ENCODE measurements at places on chromosomes 2 and 18.

DNA sequence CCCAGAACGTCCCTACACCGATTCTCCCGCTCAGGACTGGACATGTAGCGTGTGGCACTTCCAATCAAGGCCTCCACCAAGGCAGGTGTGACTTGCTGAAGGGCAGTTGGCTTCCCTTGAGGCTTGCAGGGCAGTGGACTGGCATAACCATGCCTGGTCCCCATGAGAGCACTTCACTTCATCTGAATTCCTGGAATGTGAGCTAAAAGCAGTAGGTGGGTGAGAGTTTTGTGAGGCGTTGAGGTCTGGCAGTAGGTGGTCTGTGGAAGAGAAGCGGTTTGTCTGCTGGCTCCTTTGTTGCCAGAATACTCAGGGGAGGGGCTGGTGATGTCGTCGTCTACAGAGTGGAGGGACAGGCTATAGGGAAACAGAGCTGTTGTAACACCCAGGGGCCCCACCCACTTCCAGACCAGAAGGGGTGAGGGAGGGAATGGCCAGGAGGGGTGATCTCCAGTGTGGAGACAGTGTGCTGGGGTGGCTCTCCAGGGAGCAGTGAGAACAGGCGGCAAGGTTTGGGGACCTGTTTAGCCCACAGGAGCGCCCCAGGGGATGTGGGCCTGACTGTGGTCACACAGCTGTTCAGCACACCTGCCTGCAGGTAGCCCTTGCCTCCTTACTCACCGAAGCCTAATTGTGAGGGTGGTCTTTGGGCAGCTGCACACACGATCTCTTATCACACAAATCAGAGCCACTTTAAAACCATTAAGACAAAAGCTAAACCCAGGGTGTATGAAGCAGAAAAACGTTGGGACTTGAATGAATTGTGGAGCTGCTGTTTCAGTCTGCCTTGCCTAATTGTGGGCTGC is 21.5 kb upstream of the ALKAL2 start:
- no peaks in the 10 kb centered on the region for H3K4me1 ChIP-seq
- H3K4me3 ChIP-seq = no peak overlapping the region
- no peaks in the 10 kb centered on the region for H3K36me3 ChIP-seq
- H3K27ac ChIP-seq = no peak overlapping the region

GRCh38 chr2:177598326-177599138 is 206.0 kb downstream of the AGPS start:
- H3K36me3 ChIP-seq = no peaks in the 10 kb centered on the region
- H3K4me3 ChIP-seq = no peak overlapping the region
- H3K27ac ChIP-seq = no peak overlapping the region
- peaks cover 7% of the 10 kb centered on the region for H3K27me3 ChIP-seq

GRCh38 chr2:178068823-178069454 is 3.6 kb downstream of the PDE11A start:
- peaks cover 11% of the 10 kb centered on the region for H3K4me1 ChIP-seq
- DNase-seq = no peak
- no peak overlapping the region for H3K4me3 ChIP-seq
- H3K27ac ChIP-seq = no peak overlapping the region

- no peaks in the 10 kb centered on the region for H3K4me1 ChIP-seq
- H3K4me3 ChIP-seq = no peak overlapping the region
- no peak overlapping the region for H3K27ac ChIP-seq
- H3K36me3 ChIP-seq = peaks cover 1% of the 10 kb centered on the region
- no peak for DNase-seq
- H3K27me3 ChIP-seq = no peaks in the 10 kb centered on the region
Observed at GRCh38 chr2:205078762-205079161, 533.5 kb downstream of the PARD3B start.

DNA sequence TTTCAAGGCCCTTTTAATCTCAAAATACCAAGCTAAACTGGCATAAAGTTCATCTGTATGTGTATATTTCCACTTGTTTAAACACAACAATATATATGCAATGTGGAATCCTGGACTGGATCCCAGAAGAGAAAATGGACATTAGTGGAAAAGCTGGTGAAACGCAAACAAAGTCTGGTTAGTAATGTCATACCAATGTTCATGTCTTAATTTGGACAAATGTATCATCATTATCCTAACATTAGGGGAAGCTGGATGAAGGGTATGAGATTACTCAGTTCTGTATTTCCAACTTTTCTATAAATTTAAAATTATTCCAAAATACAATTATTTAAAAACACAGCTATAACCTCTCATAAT is 3.8 kb downstream of the SP3 start:
- DNase-seq = no peak
- H3K27ac ChIP-seq = no peak overlapping the region
- H3K36me3 ChIP-seq = peaks cover 35% of the 10 kb centered on the region
- H3K4me1 ChIP-seq = peaks cover 61% of the 10 kb centered on the region
- H3K4me3 ChIP-seq = peak overlapping the region; percentile 76

- no peaks in the 10 kb centered on the region for H3K4me1 ChIP-seq
- no peak overlapping the region for H3K27ac ChIP-seq
- no peak for DNase-seq
Observed at GRCh38 chr2:105652014-105652796, 92.5 kb upstream of the NCK2 start.

- no peak overlapping the region for H3K4me3 ChIP-seq
- no peak for DNase-seq
- no peaks in the 10 kb centered on the region for H3K4me1 ChIP-seq
- peaks cover 16% of the 10 kb centered on the region for H3K27me3 ChIP-seq
- H3K36me3 ChIP-seq = no peaks in the 10 kb centered on the region
Observed at GRCh38 chr2:221200184-221200839, 371.8 kb downstream of the EPHA4 start.

- H3K36me3 ChIP-seq = peaks cover 4% of the 10 kb centered on the region
- no peak overlapping the region for H3K27ac ChIP-seq
- peaks cover 19% of the 10 kb centered on the region for H3K27me3 ChIP-seq
Observed at GRCh38 chr2:134609924-134610513, 108.8 kb downstream of the TMEM163 start.

DNA sequence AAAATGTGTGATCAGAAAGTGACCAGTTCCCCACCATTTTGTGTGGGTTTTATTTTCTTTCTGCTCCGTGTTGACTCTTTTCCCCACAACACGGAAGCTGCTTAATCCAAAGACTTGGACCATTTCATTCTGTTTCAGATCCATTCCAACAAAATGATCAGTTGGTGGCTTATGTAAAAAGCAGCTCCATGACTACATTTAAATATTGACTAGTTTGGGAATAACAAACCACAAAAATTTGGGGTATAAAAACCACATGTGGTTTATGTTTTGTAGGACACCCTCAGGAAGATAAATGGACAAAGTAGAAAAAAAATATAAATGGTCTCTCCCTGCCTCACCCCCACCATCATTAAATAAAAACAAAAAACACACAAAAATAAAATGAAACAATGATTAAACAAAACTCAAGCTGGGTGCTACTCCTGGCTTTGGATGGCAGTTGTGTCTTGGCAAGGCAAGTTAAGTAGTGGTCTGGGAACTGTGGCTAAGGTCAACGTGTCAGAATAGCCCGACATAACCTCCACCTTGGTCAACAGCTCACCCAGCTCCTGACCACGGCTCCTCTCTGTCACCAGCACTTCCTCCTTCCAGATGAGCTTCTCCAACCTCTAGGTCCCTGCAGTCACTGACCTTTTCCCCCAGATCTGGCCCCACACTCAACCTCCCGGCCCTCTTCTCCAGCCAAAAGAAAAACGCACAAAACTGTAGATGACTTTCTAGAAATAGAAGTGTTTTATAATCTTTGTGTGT is 12.8 kb upstream of the WIPF1 start:
- peak overlapping the region; percentile 95 for H3K27ac ChIP-seq
- H3K4me1 ChIP-seq = peaks cover 87% of the 10 kb centered on the region
- no peak for DNase-seq
- peak overlapping the region; percentile 18 for H3K4me3 ChIP-seq

GRCh38 chr2:177568893-177569292 is 176.3 kb downstream of the AGPS start:
- H3K4me3 ChIP-seq = no peak overlapping the region
- H3K36me3 ChIP-seq = peaks cover 3% of the 10 kb centered on the region
- no peaks in the 10 kb centered on the region for H3K4me1 ChIP-seq
- DNase-seq = no peak
- no peaks in the 10 kb centered on the region for H3K27me3 ChIP-seq

DNA sequence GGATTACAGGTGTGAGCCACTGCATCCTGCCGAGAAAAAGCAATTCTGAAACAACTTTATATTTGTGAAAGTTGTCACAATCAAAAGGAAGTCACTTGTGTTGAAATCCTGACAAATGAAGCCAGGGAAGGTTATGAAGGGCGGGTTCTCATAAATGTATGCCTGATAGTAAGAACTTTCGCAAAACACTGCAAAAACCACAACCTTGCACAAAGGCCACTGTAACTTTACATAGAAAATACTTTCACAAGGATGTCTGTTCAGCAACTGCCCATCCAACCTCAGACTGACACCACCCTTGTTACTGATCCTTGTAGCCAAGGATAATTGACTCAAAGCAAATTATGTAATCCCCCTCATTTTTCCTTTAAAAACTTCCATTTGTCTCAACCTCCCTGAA is 90.6 kb downstream of the SLC4A3 start:
- H3K4me3 ChIP-seq = no peak overlapping the region
- no peaks in the 10 kb centered on the region for H3K36me3 ChIP-seq
- H3K27ac ChIP-seq = no peak overlapping the region
- peaks cover 63% of the 10 kb centered on the region for H3K27me3 ChIP-seq
- DNase-seq = no peak

GRCh38 chr2:6773694-6774044 is 92.0 kb downstream of the CMPK2 start:
- no peak overlapping the region for H3K27ac ChIP-seq
- H3K4me1 ChIP-seq = no peaks in the 10 kb centered on the region
- H3K27me3 ChIP-seq = peaks cover 32% of the 10 kb centered on the region
- no peak overlapping the region for H3K4me3 ChIP-seq
- no peaks in the 10 kb centered on the region for H3K36me3 ChIP-seq

GRCh38 chr2:104434318-104434792 is 419.6 kb upstream of the POU3F3 start:
- H3K27ac ChIP-seq = no peak overlapping the region
- no peak for DNase-seq
- H3K36me3 ChIP-seq = no peaks in the 10 kb centered on the region
- H3K27me3 ChIP-seq = peaks cover 8% of the 10 kb centered on the region

DNA sequence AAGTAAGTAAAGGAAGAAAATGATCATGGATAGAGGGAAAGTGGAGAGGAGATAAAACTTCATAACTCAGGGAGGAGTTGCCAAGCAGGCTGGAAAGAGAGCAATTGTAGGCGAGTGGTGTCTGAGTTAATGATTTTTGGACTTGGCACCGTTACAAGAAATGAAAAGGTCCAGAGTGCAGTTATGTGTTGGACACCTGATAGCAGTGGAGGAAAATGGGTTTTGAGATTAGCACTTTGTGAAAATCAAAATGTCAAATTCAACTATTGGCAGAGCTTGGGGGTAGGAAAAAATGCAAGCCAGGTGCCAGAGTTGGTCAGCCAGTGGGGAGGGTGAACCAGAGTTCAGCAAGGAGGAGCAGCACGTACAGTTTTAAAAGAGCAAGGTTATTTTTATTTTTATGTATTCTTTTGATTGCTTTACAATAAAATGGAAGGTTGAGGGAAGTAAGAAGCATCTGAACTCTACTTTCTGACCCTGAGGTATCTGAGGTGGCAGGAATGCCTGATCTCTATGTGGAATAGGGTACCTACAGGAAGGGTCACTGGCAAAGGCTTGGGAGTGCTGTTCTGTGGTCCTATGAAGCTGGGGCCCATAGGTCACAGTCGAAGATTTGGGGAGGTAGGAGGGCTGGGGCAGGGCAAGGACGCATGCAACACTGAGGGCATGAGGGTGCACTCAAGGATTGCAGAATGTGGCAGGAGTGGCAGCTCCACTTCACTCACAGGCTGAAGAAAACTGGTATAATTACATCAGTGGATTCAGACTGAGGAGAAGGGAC is 127.5 kb downstream of the CD8B2 start:
- H3K4me1 ChIP-seq = no peaks in the 10 kb centered on the region
- no peaks in the 10 kb centered on the region for H3K36me3 ChIP-seq
- no peak overlapping the region for H3K27ac ChIP-seq
- H3K4me3 ChIP-seq = no peak overlapping the region
- peaks cover 8% of the 10 kb centered on the region for H3K27me3 ChIP-seq

DNA sequence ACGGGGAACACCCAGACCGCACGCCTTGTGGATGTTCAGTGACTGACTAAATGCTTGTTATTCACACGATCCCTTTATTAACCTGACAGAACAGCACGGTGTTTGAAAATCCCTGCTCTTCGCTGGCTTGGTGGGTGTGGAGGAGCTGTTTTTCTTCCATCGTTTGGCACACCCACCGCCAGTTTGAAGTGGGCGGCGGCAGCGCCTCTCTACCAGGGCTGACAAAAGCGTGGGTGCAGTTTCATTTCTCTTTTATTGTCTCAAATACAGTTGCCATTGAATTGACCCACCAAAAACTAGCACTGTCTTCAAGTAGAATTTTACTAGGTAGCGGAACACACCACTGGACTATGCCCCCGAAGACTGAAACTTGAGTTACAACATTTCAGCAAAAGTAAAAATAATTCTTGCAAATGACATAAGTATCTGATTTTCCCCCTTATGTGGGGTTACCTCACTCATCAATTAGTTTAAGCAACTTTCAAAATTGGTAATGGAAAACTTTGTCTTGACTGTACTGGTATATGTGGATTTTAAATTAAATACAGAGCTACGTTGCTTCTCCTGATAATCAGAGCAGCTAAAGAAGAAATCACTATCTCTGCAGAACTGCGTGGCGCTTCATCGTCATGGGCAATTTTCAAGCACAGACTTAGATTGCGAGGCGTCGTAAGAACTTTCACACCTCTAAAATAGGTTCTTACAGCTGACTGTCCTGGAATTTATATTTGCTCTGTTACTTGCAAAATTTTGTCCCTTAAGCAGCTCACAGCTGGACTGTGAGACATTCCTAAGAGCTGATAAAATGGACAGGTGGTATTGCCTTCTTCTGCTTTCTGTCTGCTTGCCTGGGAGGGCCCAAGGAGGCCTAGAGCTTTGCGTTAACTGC is 60.9 kb downstream of the LDLRAD4 start:
- peak overlapping the region; percentile 56 for H3K4me3 ChIP-seq
- peaks cover 23% of the 10 kb centered on the region for H3K27me3 ChIP-seq

- no peak overlapping the region for H3K4me3 ChIP-seq
- no peaks in the 10 kb centered on the region for H3K36me3 ChIP-seq
- DNase-seq = no peak
- no peak overlapping the region for H3K27ac ChIP-seq
Observed at GRCh38 chr2:14828223-14828622, 195.7 kb downstream of the LRATD1 start.

- no peak overlapping the region for H3K27ac ChIP-seq
- H3K36me3 ChIP-seq = peaks cover 9% of the 10 kb centered on the region
- H3K4me1 ChIP-seq = no peaks in the 10 kb centered on the region
- no peaks in the 10 kb centered on the region for H3K27me3 ChIP-seq
Observed at GRCh38 chr2:219368690-219369191, 19.0 kb downstream of the DNPEP start.
